Chondrocyte (in vitro differentiated cells): ENCODE measurements at places on chromosomes 4 and X. TPM values are rescaled to one million over a fixed set of nuclear protein-coding genes. Genes with fewer than 3 reads are reported as not detected.
A peak's percentile ranks its signal among the peaks of the same experiment; 100 is the strongest.

The GUCY1B1 gene
- total RNA-seq = 13.7 to 21.5 TPM (median 20.5 TPM) in 3 replicates

The DGKK gene
- total RNA-seq = not detected in 3 replicates

DNA sequence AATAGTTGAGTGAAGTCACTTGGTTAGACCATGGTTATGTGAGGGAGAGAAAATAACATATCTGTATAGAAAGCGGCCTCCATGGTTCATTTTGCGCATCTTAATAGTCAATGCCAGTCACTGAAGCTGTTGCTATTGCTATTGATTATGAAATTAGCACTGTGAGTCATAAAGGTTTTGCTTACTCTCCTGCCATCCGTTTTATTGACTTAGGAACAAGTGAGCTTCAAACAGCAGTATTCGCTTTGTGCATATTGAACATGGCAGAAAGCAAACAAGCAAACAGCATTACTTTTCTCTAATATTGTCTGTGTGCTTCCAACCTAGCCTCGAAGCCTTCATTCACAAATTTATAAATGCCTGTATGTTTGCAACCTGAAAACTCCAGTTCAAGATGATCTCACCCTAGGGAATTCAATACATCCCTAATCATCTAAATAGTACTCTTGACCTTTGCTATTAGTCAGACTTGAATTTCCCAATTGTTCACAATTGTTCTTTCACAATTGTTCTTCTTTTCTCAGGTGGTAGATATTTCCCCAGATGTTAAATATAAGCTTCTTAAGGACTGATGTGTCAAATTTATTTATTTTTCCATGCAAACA lies 55.9 kb upstream of the GABRA2 start:
- no peak overlapping the region for H3K4me3 ChIP-seq
- H3K27me3 ChIP-seq = no peaks in the 10 kb centered on the region
- no peak for DNase-seq
- no peaks in the 10 kb centered on the region for H3K36me3 ChIP-seq
- H3K27ac ChIP-seq = no peak overlapping the region

The SPANXA2 gene
- total RNA-seq = not detected in 3 replicates

- peaks cover 21% of the 10 kb centered on the region for H3K4me1 ChIP-seq
- no peak overlapping the region for H3K4me3 ChIP-seq
- H3K27ac ChIP-seq = no peak overlapping the region
- H3K36me3 ChIP-seq = peaks cover 3% of the 10 kb centered on the region
- DNase-seq = no peak
These were observed 1.6 kb upstream of the LRAT start for GRCh38 chr4:154741922-154742850.

DNA sequence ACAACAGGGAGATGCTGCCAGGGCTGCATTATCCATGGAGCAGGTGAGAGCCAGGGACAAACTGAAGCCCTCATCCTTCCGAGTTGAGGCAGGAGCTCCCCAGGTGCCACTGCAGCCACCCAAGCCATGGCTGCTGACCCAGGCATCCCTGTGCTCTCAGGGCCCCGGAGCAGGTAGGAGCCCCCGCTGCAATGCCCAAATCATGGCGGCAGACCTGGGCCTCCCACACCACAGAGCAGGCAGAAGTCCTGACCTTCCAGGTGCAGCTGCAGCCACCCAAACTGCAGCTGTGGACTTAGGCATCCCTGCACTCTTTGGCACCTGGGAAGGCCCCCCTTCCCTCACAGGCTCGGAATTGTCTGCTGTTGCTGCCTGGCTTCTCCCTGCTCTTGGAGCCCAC lies 443.6 kb downstream of the ARAP2 start:
- no peaks in the 10 kb centered on the region for H3K27me3 ChIP-seq
- H3K27ac ChIP-seq = no peak overlapping the region
- DNase-seq = peak; percentile 51
- H3K4me3 ChIP-seq = no peak overlapping the region
- H3K36me3 ChIP-seq = peaks cover 3% of the 10 kb centered on the region

DNA sequence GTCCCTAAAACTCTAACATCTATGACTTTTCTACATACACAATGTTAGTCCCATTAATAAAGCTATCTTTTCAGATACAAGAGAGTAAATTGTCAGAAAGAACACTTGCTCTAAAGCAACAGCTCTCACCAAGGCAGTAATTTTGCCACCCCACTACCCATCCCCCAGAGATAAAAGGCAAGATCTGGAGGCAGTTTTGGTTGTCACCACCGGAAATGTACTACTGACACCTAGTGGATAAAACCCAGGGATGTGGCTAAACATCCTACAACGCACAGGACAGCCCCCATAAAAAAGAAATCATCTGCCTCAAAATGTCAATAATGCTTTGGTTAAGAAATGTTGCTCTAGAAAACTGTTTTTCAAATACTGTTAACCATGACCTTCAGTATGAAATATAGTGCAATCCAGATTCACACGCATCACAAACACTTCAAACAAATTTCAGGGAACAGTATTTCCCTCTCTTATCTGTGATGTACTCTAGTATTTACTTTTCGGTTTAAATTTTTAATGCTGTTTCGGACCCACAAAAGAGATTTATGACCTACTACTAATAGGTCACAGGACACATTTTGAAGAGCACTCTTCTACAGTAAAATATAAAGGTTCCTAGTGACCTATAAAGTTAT lies 5.1 kb downstream of the FBXL5 start:
- H3K27ac ChIP-seq = peak overlapping the region; percentile 41
- no peak overlapping the region for H3K4me3 ChIP-seq
- H3K4me1 ChIP-seq = peaks cover 49% of the 10 kb centered on the region
- DNase-seq = no peak
- no peaks in the 10 kb centered on the region for H3K36me3 ChIP-seq

- H3K4me1 ChIP-seq = no peaks in the 10 kb centered on the region
- H3K27ac ChIP-seq = no peak overlapping the region
- peaks cover 15% of the 10 kb centered on the region for H3K27me3 ChIP-seq
- H3K4me3 ChIP-seq = no peak overlapping the region
- peaks cover 5% of the 10 kb centered on the region for H3K36me3 ChIP-seq
These were observed 8.0 kb upstream of the FGFRL1 start for GRCh38 chr4:1003271-1004070.
